ENCODE measurements at places on chromosomes 4 and X.

- DNase-seq, result no peak
These were observed 229.6 kb upstream of the PGRMC2 start for GRCh38 chr4:128517096-128517738.

DNA sequence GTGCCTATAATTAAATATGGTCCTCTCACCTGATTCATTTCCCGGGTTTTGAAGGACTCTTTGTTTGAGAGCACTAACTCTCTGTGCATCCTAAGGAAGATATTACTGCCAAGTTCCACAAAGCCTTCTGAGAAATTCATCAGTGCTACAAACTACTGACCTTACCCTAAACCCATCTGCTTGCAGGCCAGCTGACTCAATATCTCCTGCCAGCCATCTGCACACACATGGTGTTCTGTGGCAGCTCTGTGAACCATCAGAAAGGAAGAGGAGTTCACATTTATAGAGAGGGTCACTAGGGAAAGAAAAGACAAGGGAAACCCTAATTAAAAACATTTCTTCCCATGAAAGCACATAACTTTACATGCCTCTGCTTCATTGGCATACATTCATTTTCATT is 156.7 kb downstream of the ATP10D start:
- DNase-seq, result no peak

- no peak for DNase-seq
These were observed 159.1 kb upstream of the WDR1 start for GRCh38 chr4:10275696-10276095.

DNA sequence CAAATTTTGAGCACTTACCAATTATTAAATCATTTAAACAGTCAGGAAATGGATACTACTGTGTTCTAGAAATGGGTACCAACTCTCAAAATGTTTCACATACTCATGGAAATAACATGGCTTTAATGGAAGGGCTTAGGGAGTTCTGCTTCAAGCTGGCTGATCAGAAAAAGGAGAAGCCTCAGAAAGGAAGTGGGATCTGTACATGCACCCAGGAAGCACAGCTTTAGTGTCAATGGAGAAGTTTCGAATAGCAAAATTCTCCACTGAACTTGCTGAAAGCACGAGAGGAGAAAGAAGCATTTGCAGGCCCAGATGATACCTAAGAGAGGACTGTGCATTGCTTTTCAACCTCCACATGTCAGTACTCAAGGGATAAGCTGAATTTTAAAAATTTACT is 11.1 kb upstream of the HS3ST1 start:
- no peak for DNase-seq

DNA sequence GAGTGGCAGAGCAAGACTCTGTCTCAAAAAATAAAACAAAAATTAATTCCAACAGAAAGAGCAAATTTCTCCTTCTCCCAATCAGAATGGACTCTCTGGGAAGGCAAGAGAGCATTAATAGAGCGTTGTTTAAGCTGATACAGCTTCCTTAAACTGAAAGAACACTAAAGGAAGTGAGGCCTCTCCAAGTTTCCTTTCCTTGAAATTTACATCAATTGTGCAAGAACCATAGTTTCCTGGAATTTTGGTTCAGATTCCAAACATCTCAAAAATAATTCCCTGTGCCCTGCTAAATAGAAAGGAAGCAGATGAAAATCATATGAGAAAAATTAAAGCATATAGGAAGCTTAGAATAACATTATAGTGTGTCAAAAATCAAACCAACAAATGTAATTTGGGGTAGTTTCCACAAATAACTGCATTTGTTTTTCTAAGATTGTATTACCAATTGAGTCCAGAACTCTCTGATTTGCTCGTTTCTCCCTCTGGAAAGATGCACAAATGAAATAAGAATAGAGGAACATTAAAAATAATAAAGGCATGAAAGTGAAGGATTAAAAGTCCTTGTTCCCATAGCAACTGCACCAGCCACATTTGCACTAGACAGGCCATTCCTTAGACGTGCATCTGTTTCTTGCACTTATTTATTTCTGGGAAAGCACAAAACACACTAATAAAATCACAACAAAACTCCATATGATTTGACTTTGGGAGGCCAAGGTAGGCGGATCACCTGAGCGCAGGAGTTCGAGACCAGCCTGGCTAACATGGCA is 3.7 kb upstream of the FAM241A start:
- DNase-seq, result no peak

DNA sequence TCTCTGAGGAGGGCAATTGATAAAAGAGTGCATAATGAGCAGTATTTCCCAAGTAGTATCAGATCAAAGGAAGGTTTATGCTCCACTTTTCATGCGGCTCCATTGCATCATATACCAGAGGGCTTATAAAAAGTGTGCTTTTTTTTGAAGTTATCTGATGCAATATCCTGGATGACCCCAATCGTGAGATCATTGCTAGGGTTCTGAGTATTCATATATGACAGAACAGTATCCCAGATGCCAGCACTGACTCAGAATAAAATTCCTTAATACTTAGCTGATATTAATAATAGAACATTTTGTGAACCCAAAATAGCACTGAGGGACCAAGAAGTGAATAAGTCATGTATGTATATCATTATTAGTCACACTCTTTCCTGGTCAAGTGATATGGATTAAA is 945.5 kb upstream of the AGA start:
- no peak for DNase-seq

- DNase-seq, result no peak
These were observed 47.6 kb downstream of the FBXW7 start for GRCh38 chr4:152488246-152488645.

- DNase-seq, result peak; percentile 49
These were observed 517 bp downstream of the LEF1 start for GRCh38 chr4:108168160-108168670.

- DNase-seq, result peak; percentile 63
These were observed 14.7 kb downstream of the FGFRL1 start for GRCh38 chr4:1026115-1026514.

- DNase-seq, result peak; percentile 38
These were observed at the start of gene ETNPPL for GRCh38 chr4:108762559-108763225. Gene ETNPPL (minus strand): TSS chr4:108763053. CDS start chr4:108762898, 155 bp downstream.

GRCh38 chr4:77177199-77177598 is 20.2 kb downstream of the CCNG2 start:
- no peak for DNase-seq

GRCh38 chr4:74394476-74395136 is 29.7 kb downstream of the EREG start:
- DNase-seq, result no peak

- DNase-seq, result peak; percentile 58
These were observed 554 bp downstream of the DCTD start for GRCh38 chr4:182916483-182917181.

- no peak for DNase-seq
These were observed 9.9 kb upstream of the CCNQ start for GRCh38 chrX:153608806-153609205.

- DNase-seq, result no peak
These were observed 150.1 kb downstream of the AR start for GRCh38 chrX:67693928-67694327.

- DNase-seq, result peak; percentile 5
These were observed 33.1 kb upstream of the ZNF41 start for GRCh38 chrX:47515941-47516665.

- peak; percentile 8 for DNase-seq
These were observed 73.5 kb upstream of the RAP2C start for GRCh38 chrX:132292793-132293192.

GRCh38 chrX:3244955-3245354 is 101.5 kb downstream of the MXRA5 start:
- DNase-seq, result no peak

GRCh38 chr4:154332681-154333421 is 158.7 kb downstream of the DCHS2 start:
- peak; percentile 76 for DNase-seq

GRCh38 chrX:53251307-53251706 is 26.3 kb upstream of the KDM5C start:
- no peak for DNase-seq

All from activated CD4-positive, alpha-beta T cell treated with anti-CD3 and anti-CD28 coated beads for 48 hours (primary cell).